ENCODE measurements at places on chromosomes 6 and 20. TPM values are rescaled to one million over a fixed set of nuclear protein-coding genes. Genes with fewer than 3 reads are reported as not detected.

The PYGB gene
- total RNA-seq = 126 TPM

The HLA-F gene
- 1.3 TPM for total RNA-seq

The THBD gene
- 27.3 TPM for total RNA-seq

The COL11A2 gene
- total RNA-seq = 0.15 TPM

The ASIP gene
- total RNA-seq = not detected

The TRIM31 gene
- total RNA-seq = not detected

The IRF4 gene
- under 0.01 TPM for total RNA-seq

The ARHGAP40 gene
- total RNA-seq = not detected

The RALGAPB gene
- total RNA-seq = 32.7 TPM

The MUC21 gene
- not detected for total RNA-seq

The CHRNA4 gene
- not detected for total RNA-seq

The POPDC3 gene
- total RNA-seq = 22.5 TPM

All from smooth muscle cell of trachea (primary cell).